ENCODE measurements at places on chromosomes 3 and 15. TPM values are rescaled to one million over a fixed set of nuclear protein-coding genes. Genes with fewer than 3 reads are reported as not detected.

The AGTR1 gene
- 1.3 TPM for polyA plus RNA-seq

The CGGBP1 gene
- 120 TPM for polyA plus RNA-seq

The PYGO1 gene
- 25.0 TPM for polyA plus RNA-seq

The NTRK3 gene
- 42.3 TPM for polyA plus RNA-seq

The PLA2G4D gene
- not detected for polyA plus RNA-seq

The NUDT16 gene
- 6.1 TPM for polyA plus RNA-seq

The ZPLD1 gene
- polyA plus RNA-seq: not detected

The UROC1 gene
- polyA plus RNA-seq: not detected

The SERPINI2 gene
- polyA plus RNA-seq: 1.7 TPM
